ENCODE measurements at places on chromosomes 7 and 10.

DNA sequence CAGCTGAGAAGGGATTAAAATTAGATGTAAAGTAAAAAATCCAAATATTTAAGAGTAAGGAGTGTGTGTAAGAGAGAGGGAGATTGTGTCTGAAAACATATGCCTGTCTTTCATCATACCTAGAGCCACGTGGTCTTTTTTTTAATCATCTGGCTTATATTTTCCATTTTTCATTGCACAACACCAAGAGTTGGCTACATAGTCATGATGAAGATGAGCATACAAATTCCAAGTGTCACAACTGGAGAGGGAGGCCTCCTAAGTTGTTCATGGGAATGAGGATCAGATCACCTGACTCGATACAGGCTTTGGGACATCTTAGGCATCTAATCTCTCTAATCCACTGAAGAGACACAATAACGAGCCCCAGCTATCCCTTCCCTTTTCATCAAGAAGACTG lies 47.2 kb upstream of the CCDC3 start:
- no peak for ATAC-seq
- no peak overlapping the region for H3K4me3 ChIP-seq
- no peak overlapping the region for H3K27ac ChIP-seq
- no peaks in the 10 kb centered on the region for H3K36me3 ChIP-seq

- H3K4me1 ChIP-seq, result no peaks in the 10 kb centered on the region
- peaks cover 4% of the 10 kb centered on the region for H3K27me3 ChIP-seq
These were observed 392.9 kb downstream of the KCNMA1 start for GRCh38 chr10:77244746-77245145.

DNA sequence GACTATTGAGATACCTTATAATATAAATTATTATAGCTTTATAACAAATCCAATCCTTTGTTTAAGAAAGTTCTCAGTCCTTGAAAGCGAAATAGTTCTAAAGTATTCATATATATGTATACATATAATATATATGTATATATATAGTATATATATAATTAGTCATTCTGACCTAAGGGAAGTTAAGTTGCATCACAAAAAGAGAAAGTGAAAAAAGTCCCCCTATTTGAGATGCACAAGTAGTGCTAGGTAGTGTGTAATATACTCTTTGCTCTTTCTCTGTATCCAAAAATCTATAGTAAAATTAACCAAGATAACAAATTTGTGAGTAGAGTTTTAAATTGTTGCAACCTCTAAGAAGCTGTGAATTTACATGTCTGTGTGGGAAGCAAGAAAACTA lies 13.3 kb upstream of the IFIT1B start:
- no peaks in the 10 kb centered on the region for H3K36me3 ChIP-seq
- no peaks in the 10 kb centered on the region for H3K27me3 ChIP-seq
- no peak overlapping the region for H3K4me3 ChIP-seq
- peaks cover 7% of the 10 kb centered on the region for H3K4me1 ChIP-seq
- no peak for ATAC-seq
- no peak overlapping the region for H3K27ac ChIP-seq

GRCh38 chr10:125039354-125039769 lies 97.4 kb downstream of the ZRANB1 start:
- no peak for ATAC-seq
- H3K4me3 ChIP-seq, result no peak overlapping the region
- H3K36me3 ChIP-seq, result no peaks in the 10 kb centered on the region
- H3K27ac ChIP-seq, result no peak overlapping the region
- H3K4me1 ChIP-seq, result no peaks in the 10 kb centered on the region

GRCh38 chr10:24115403-24115802 lies 93.5 kb upstream of the KIAA1217 start:
- no peaks in the 10 kb centered on the region for H3K27me3 ChIP-seq
- no peak overlapping the region for H3K4me3 ChIP-seq
- no peaks in the 10 kb centered on the region for H3K4me1 ChIP-seq
- H3K27ac ChIP-seq, result no peak overlapping the region
- no peaks in the 10 kb centered on the region for H3K36me3 ChIP-seq

DNA sequence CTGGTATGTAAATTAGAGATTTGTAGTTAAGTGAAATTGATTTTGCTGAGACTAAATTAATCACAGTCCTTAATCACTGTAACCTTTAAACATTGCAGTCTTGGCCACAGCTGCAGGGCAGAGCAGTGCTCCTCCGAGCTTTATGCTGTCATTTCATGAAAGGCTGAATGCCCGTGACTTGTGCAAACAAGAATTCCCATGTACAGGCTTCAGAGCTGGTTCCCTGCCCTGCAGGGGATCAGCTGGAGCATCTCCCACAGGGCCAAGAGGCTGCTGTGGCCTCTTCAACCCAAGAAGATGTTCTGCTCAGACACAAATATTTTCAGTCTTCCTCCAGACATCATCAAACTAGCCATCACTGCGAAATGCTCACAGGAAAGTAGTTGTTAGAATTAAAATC lies 419.1 kb downstream of the AUTS2 start:
- peaks cover 3% of the 10 kb centered on the region for H3K27me3 ChIP-seq
- no peak overlapping the region for H3K27ac ChIP-seq

GRCh38 chr7:5827755-5828154 lies 46.3 kb upstream of the RNF216 start:
- H3K27me3 ChIP-seq, result no peaks in the 10 kb centered on the region
- no peak overlapping the region for H3K4me3 ChIP-seq
- ATAC-seq, result no peak
- no peaks in the 10 kb centered on the region for H3K36me3 ChIP-seq
- peaks cover 18% of the 10 kb centered on the region for H3K4me1 ChIP-seq

DNA sequence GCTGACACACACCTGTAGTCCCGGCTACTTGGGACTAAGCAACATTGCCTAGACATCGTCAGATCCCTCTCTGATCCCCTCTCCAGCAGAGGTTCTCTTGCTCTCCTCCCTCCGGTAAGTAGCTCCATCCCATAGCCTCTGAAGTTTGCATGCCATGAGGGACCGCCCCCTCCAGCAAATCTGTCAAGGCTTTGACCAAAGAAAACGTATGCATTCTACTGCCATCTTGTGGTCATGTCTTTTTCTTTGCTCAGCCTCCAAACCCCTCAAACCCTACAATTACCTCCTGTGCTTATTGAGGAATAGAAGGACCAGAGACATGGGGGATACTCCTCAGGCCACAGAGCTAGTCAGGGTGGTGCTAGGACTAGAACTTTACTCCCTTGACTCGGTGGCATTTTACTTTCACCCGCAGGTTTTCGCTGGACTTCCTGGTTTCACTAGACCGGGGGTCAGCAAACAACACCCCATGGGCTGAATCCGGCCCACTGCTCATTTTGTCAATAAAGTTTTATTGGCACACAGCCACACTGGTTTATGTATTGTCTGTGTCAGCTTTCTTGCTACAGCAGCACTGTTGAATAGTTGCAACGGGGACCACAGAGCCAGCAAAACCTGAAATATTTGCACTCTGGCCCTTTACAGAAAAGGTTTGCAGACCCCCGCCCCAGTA lies 202.6 kb upstream of the FOXK1 start:
- H3K4me1 ChIP-seq, result no peaks in the 10 kb centered on the region
- no peaks in the 10 kb centered on the region for H3K36me3 ChIP-seq
- no peak for ATAC-seq
- peaks cover 15% of the 10 kb centered on the region for H3K27me3 ChIP-seq
- H3K4me3 ChIP-seq, result no peak overlapping the region

GRCh38 chr10:106680061-106680460 lies 484.4 kb downstream of the SORCS1 start:
- no peak overlapping the region for H3K27ac ChIP-seq
- ATAC-seq, result no peak
- no peaks in the 10 kb centered on the region for H3K4me1 ChIP-seq
- no peaks in the 10 kb centered on the region for H3K36me3 ChIP-seq
- no peak overlapping the region for H3K4me3 ChIP-seq

- H3K4me1 ChIP-seq, result no peaks in the 10 kb centered on the region
- H3K27ac ChIP-seq, result no peak overlapping the region
These were observed 108.6 kb downstream of the PPP1R3A start for GRCh38 chr7:113810080-113810744.

DNA sequence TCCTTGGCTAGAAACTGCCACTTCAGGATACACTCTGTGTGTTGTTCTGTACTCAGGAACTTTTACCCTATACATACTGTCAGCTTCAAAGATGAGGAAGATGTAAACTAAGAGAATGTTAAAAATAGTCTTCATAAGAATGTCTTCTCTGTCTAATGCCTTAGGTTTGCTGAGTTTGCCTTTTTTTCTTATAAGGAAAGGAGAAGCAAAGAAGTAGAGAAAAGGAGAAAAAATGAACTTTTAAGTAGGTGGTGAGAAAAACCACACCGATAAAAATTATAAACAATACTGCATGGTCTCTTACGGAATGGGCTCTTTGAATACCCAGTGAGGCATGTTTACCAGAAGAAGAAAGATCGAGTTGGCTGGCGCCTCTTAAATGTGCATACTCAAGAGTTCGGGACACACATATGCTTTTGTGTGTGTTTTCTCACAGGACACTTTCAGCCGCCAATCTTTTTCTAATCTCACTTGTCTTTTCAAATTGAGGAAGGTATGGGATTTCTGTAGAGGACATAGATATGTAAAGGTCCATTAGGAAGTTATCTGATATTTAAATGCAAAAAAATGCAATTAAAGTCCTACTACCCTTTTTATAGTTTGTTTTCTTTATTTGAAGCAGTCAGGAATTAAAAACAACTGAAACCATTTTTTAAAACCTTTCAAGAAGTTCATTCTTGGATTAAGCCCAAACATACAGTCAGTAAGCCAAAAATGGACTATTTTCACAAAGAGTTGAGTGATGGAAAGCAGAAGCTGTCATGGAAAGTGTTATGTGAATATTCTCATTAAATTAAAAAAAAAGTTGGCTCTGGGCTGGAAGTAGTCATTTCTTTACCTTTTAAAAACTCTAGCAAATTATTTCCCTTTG lies 100.6 kb upstream of the MDFIC start:
- H3K36me3 ChIP-seq, result peaks cover 7% of the 10 kb centered on the region
- peaks cover 27% of the 10 kb centered on the region for H3K4me1 ChIP-seq
- H3K27ac ChIP-seq, result no peak overlapping the region
- no peak for ATAC-seq
- H3K27me3 ChIP-seq, result no peaks in the 10 kb centered on the region

- no peak overlapping the region for H3K4me3 ChIP-seq
- no peaks in the 10 kb centered on the region for H3K4me1 ChIP-seq
- no peak overlapping the region for H3K27ac ChIP-seq
- H3K36me3 ChIP-seq, result no peaks in the 10 kb centered on the region
These were observed 57.5 kb downstream of the INSIG1 start for GRCh38 chr7:155355176-155355575.

GRCh38 chr10:11654659-11655058 lies 43.2 kb upstream of the USP6NL start:
- no peaks in the 10 kb centered on the region for H3K36me3 ChIP-seq
- no peaks in the 10 kb centered on the region for H3K4me1 ChIP-seq
- ATAC-seq, result no peak
- H3K4me3 ChIP-seq, result no peak overlapping the region
- H3K27ac ChIP-seq, result no peak overlapping the region

DNA sequence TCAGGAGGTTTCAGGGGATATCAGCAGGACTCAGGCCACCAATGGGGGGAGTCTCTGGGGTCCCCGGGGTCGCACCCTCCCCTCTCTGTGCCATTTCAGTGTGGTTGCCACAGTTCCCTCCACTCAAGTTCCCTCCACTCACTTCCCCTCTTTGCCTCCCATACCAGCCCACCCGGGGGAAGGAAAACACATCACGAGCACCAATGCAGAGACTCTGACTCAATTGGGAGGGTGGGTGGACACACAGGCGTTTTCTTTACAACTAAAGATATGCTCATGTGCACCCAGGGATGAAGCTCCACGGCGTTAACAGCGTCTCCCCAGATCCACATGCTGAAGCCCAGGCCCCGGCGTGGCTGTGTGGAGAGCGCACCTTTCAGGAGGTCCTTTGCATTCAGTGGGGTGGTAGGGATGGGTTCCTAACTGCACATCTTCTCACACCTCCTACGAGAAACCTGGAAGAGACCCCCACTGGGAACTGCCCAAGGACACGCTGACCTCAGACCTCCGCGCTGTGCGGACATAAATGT lies 254.1 kb downstream of the ZMYND11 start:
- H3K4me3 ChIP-seq, result no peak overlapping the region
- H3K27ac ChIP-seq, result no peak overlapping the region
- no peaks in the 10 kb centered on the region for H3K36me3 ChIP-seq
- no peaks in the 10 kb centered on the region for H3K27me3 ChIP-seq
- no peaks in the 10 kb centered on the region for H3K4me1 ChIP-seq

GRCh38 chr7:101941481-101942383 lies 124.3 kb downstream of the CUX1 start:
- no peaks in the 10 kb centered on the region for H3K27me3 ChIP-seq
- H3K4me3 ChIP-seq, result no peak overlapping the region
- no peak overlapping the region for H3K27ac ChIP-seq

GRCh38 chr7:150325110-150325611 lies 1.8 kb upstream of the ACTR3C start:
- H3K36me3 ChIP-seq, result peaks cover 70% of the 10 kb centered on the region
- peaks cover 30% of the 10 kb centered on the region for H3K4me1 ChIP-seq
- H3K4me3 ChIP-seq, result peak overlapping the region; percentile 100
- peak overlapping the region; percentile 100 for H3K27ac ChIP-seq

- H3K4me3 ChIP-seq, result no peak overlapping the region
- H3K4me1 ChIP-seq, result no peaks in the 10 kb centered on the region
- H3K36me3 ChIP-seq, result no peaks in the 10 kb centered on the region
These were observed 48.1 kb upstream of the TES start for GRCh38 chr7:116162254-116162653.

GRCh38 chr10:80908611-80909010 lies 370.9 kb downstream of the SH2D4B start:
- H3K36me3 ChIP-seq, result no peaks in the 10 kb centered on the region
- no peaks in the 10 kb centered on the region for H3K4me1 ChIP-seq
- ATAC-seq, result no peak
- H3K27ac ChIP-seq, result no peak overlapping the region
- H3K27me3 ChIP-seq, result peaks cover 3% of the 10 kb centered on the region
- H3K4me3 ChIP-seq, result no peak overlapping the region

GRCh38 chr7:143388051-143388450 lies 6.9 kb downstream of the ZYX start:
- peaks cover 3% of the 10 kb centered on the region for H3K4me1 ChIP-seq
- no peak for ATAC-seq
- H3K27ac ChIP-seq, result no peak overlapping the region
- H3K27me3 ChIP-seq, result no peaks in the 10 kb centered on the region
- H3K4me3 ChIP-seq, result no peak overlapping the region

DNA sequence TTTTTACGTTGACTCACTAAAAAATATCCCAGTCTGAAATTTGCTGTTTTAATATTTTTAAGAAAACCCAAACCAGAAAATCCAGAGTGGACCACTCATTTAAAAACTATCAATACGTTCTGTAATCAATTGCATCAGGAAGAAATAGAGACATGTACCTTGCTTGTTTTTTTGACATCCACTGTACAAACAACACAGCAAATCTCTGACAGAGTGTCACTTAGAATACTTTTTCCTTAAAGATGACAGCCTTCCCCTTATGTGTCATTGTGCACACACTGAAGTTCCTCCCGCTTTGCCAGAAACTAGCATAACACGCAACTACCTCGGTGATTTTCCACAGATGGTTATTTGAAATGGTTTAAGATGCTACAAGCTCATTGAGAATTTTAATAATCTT lies 321.7 kb upstream of the PFKP start:
- H3K27me3 ChIP-seq, result peaks cover 23% of the 10 kb centered on the region
- H3K27ac ChIP-seq, result no peak overlapping the region
- no peak for ATAC-seq
- H3K4me1 ChIP-seq, result no peaks in the 10 kb centered on the region

- H3K27me3 ChIP-seq, result peaks cover 3% of the 10 kb centered on the region
- peak; percentile 34 for ATAC-seq
- H3K36me3 ChIP-seq, result no peaks in the 10 kb centered on the region
- no peaks in the 10 kb centered on the region for H3K4me1 ChIP-seq
These were observed 24.8 kb upstream of the FFAR4 start for GRCh38 chr10:93541402-93542357.

- peak overlapping the region; percentile 93 for H3K4me3 ChIP-seq
- H3K27ac ChIP-seq, result peak overlapping the region; percentile 94
- H3K4me1 ChIP-seq, result peaks cover 12% of the 10 kb centered on the region
- H3K27me3 ChIP-seq, result no peaks in the 10 kb centered on the region
- H3K36me3 ChIP-seq, result peaks cover 36% of the 10 kb centered on the region
- ATAC-seq, result no peak
These were observed 1.9 kb upstream of the ACBD5 start for GRCh38 chr10:27242473-27242950.
